Right cardiac atrium (tissue), 5 donors: ENCODE measurements at places on chromosomes 4 and X.
A peak's percentile ranks its signal among the peaks of the same experiment; 100 is the strongest.

DNA sequence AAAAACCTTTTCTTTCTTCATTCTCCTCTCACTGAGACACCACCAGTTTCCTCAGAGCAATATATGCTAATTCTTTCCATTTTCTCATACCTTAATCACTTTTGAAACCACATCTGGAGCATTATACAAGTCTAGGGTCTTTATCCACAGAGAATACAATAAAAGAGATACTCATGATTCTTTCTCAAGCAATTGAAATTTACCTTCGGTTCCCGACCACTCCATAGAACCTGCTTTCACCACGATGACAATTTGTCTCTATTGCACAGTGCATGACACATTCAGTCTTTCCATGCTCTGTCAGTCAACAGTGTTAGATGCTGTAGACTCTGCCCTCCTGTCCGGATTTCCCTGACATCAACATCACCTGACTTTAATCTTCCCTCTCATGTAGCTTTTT, 409.3 kb upstream of the NWD2 start:
- DNase-seq = no peak

GRCh38 chr4:156584100-156584499, 387.5 kb downstream of the PDGFC start:
- DNase-seq = no peak

GRCh38 chrX:64853424-64853823, 122.8 kb downstream of the ZC4H2 start:
- no peak for DNase-seq

- no peak for DNase-seq
These were observed 432.3 kb upstream of the HS3ST1 start for GRCh38 chr4:11860996-11861395.

GRCh38 chrX:17214962-17215361, 160.0 kb upstream of the NHS start:
- DNase-seq = no peak

DNA sequence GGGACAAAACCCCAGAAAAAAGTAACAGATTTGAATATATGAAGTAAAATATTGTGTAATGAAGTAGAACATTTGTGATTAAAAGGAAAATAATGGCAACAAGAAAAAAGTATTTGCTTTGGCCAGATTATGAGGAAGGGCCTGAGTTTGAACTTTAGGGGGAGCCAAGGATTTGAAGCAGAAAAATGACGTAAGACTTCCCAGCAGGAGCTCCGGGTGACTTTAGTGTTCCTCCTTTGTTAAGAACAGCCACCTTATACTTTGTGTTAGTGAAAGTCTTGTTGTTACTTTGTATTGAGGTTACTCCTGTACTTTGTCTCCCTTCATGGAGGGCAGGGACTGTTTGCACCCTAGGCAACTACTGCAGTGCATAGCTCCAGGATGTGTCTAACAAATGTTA, 41.1 kb downstream of the DCUN1D4 start:
- no peak for DNase-seq

GRCh38 chrX:103517246-103517645, 2.0 kb downstream of the RAB40A start:
- DNase-seq = no peak

- no peak for DNase-seq
These were observed 1.3 kb upstream of the ARX start for GRCh38 chrX:25016938-25017598.

GRCh38 chrX:54786967-54787366, 11.1 kb downstream of the ITIH6 start:
- no peak for DNase-seq

- DNase-seq = no peak
These were observed 67.5 kb downstream of the AGTR2 start for GRCh38 chrX:116238093-116238492.

- peak; percentile 30 for DNase-seq
These were observed 63.1 kb downstream of the RTL3 start for GRCh38 chrX:78595901-78596502.

DNA sequence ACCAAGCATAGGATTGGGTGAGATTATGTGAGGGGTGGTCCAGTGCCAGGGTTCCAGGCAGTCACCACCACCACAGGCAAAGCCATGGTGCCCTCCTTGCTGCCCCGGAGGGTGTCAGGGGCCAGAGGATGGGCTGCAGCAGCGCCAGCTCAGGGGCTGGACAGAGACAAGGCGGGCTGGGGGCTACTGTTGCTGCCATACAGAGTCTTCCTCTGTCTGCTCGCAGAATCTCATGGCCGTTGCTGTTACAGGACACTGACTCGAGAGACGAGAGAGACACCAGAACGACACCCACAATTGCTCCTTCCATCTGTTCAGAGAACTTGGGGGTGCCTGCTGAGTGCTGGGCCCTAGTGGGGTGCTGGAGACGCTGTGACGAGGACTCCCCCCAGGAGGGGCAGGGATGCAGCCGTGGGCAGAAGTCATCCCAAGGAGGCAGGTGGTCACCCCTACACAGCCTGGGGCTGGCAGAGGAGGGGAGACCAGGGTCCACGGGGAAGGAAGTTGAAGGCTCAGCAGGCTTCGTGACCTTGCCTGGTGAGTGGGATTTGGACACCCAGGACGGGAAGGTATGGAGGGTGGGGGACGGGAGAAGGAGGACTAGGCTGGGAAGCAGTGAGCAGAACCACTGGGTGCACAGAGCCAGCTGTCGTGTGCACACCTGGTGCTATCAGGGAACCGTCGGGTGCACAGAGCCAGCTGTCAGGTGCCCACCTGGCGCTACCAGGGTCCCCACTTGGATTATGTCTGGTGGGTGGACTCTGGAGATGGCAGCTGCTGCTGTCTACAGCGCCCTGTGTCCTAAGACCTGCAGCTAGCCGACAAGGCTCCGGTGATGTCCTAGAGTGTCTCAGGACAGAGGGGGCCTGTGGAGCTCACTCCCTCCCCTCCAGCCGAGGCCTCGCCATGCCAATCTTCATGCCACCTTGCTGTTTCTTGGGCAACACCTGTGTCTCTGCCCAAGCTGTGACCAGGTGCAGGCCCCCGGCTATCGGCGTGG, 43.9 kb upstream of the HMX1 start:
- DNase-seq = no peak

DNA sequence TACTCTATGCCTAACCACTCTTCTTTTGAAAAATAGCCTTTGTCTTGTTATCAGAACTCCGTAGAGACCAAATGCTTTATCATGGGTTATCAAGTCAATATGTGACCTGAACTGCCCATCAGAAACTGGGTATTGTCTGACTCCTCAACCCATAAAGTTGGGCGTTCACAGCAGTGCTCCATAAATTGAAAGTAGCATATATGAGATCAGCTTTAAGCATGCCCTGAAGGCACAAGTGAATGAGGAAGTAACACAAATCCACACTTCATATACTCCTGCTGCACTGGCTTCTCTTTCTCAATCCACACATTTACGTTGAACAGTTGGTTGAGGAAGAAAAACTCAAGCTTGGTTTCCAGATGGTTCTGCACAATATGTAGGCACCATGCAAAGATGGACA, 1106.0 kb downstream of the STIM2 start:
- no peak for DNase-seq

GRCh38 chrX:130060122-130061069, 49.9 kb downstream of the ELF4 start:
- DNase-seq = peak; percentile 93
